ENCODE measurements at places on chromosomes 11 and 22.
A peak's percentile ranks its signal among the peaks of the same experiment; 100 is the strongest.

DNA sequence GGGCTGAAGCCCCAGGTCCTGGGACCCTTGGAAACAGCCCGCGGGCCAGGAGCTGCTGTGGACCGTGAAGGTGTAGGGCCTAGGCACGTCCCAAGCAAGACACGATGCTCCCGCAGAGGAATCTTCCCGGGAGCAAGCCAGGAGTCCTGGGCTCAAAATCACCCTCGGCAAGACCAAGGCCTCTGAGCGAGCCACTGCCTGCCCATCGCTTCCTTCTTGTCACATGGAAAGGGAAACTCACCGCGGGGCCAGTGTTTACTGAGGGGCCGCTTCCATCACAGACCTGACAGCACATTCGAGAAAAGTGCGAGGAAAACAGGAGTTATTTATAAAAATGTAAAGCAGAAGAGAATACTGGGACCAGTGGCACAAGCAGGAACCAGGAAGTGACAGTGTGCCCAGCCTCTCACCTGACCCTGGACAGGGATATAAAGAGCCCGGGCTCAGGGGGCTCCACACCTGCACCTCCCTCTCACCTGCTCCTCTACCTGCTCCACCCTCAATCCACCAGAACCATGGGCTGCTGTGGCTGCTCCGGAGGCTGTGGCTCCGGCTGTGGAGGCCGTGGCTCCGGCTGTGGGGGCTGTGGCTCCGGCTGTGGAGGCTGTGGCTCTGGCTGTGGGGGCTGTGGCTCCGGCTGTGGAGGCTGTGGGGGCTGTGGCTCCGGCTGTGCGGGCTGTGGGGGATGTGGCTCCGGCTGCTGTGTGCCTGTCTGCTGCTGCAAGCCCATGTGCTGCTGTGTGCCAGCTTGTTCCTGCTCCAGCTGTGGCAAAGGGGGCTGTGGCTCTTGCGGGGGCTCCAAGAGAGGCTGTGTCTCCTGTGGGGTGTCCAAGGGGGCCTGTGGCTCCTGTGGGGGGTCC lies at the start of gene KRTAP5-5:
TSS of gene KRTAP5-5 (plus strand) at position 450 of the 860 bp plus-strand sequence. CDS start at position 516, 66 bp downstream.
- no peak for DNase-seq

DNA sequence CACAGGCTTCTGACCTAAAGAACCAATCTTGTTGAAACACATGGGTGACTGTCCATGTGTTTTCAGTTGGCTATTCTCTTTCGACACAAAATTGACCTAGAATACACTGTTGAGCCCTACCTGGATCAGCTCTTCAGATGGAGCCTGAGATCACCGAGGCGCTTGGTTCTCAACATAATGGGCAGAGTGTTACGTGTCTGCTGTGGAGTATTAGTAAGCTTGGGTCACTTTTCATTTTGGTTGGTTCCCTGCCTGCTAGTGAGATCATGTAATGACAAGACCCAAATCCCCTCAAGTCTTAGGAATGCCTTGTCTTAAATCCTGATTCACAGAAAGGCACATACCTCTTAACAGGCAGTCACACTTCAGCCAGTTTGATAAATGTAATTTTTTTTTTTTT lies 8.7 kb downstream of the MED19 start:
- no peak for DNase-seq

DNA sequence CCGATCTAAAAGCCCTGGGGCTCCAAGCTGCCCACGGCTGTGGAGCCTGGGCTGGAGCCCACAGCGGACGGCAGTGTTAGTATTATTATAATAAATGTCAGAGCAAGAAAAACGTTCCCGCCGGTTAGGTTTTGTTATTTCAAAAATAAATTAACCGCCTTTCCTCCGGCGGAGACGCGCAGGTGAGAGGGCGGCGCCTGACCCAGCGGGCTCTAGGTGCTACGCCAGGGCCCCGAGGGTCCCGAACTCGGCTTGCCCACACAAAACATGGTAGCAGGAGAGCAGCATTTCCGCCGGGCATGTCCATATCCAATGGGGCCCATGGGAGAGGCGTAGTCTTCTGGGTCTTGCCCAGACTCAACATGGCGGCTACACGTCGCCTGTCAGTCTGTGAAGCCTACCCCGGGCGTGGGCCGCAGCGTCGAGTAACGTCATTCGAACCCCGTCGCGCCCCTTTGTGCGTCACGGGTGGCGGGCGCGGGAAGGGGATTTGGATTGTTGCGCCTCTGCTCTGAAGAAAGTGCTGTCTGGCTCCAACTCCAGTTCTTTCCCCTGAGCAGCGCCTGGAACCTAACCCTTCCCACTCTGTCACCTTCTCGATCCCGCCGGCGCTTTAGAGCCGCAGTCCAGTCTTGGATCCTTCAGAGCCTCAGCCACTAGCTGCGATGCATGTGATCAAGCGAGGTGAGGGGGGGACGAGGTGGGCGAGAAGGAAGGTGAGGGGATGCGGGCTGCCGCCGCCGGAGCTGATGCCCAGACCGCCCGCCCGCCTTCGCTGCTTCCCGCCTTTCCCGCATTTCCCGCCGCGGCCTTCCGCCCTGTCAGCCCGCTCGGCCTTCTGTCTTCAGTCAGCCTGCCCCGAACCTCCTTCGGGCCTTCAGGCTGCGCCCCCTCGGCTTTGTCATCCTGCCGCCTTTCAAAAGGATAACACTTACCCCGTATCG lies at the start of gene RRM1:
TSS of gene RRM1 (plus strand) at position 452 of the 944 bp plus-strand sequence. CDS start at position 666, 214 bp downstream.
- DNase-seq: peak; percentile 91

GRCh38 chr22:44759430-44760310 lies 7.3 kb downstream of the ARHGAP8 start:
- no peak for DNase-seq

GRCh38 chr11:77346906-77347603 lies 45.6 kb upstream of the GDPD4 start:
- DNase-seq: no peak

- DNase-seq: no peak
Measured at GRCh38 chr11:38924644-38925043, 2326.6 kb upstream of the RAG2 start.

DNA sequence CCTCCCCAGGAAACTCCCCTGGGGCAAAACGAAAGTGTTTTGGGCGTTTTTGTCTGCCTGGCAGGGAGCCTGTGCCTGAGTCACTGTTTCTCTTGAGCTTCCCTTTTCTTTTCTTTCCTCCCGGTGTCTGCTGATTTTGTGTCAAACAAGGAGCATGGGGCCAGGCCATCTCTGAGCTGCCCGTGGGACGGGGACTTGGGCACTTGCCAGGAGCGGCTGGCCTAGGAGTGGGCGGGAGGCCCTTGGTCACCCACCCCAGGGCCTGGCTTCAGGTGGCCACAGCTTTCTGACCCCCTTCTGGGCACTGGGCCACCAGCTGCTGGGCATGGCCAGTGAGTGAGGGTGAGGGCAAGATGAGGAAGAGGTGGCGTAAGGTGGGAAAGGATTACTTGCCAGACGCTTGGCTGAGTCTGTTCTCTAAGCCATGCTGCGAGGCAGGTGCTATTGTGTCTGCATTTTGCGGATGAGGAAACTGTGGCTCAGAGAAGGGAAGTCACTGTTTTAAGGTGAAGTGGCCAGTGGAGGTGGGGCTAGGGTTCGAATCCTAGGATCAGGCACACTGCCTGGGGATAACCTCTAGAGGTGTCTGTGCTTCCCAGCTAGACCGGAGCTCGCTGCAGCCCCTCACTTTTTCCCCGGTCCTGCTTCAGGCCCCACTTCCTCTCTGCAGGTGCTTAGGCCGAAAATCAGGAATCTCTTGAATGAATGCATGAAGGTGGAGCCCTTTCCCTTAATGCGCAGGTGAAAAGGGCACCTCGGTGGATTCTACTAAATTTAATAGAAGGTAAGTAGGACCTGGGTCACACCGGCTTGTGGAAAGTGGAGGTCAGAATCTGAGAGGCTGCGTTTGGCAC lies 7.8 kb upstream of the NFAM1 start:
- DNase-seq: no peak

GRCh38 chr11:3137486-3138177 lies 27.5 kb downstream of the OSBPL5 start:
- DNase-seq: no peak

DNA sequence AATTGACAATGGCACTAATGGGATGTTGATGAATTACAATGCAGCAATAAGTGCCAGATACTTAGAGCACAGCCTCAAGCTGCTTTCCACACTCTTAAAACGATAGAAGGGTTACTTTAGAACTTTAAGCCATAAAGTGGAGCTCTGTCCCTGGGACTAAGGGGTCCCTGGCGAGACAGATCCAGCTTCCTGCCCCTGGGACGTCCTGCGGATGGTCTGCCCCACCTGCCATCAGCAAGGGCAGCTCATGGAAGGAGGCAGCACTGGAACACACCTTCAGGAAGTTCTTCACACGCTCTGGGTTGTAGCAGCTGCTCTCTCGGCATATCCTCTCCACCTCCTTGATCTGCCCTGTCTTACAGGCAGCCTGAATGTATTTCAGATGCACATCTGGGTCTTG lies 45.1 kb upstream of the SLC25A1 start:
- no peak for DNase-seq

GRCh38 chr22:30305906-30306626 lies 16.8 kb upstream of the CASTOR1 start:
- no peak for DNase-seq

Measured in activated CD8-positive, alpha-beta memory T cell treated with anti-CD3 and anti-CD28 coated beads for 4 hours (primary cell).